ENCODE measurements at places on chromosomes 1 and 21. TPM values are rescaled to one million over a fixed set of nuclear protein-coding genes. Genes with fewer than 3 reads are reported as not detected.

The C8A gene
- not detected for polyA plus RNA-seq

The HLX gene
- 68.9 TPM for polyA plus RNA-seq

The KRTAP10-7 gene
- polyA plus RNA-seq: not detected

The PRAMEF26 gene
- not detected for polyA plus RNA-seq

The B3GALT6 gene
- 19.4 TPM for polyA plus RNA-seq

The FAM151A gene
- 1.4 TPM for polyA plus RNA-seq

The PRKAA2 gene
- 3.7 TPM for polyA plus RNA-seq

The DNM3 gene
- polyA plus RNA-seq: 5.6 TPM

The GFI1 gene
- 0.32 TPM for polyA plus RNA-seq

The MEAF6 gene
- 86.9 TPM for polyA plus RNA-seq

The LCE3E gene
- not detected for polyA plus RNA-seq

The KRTAP19-3 gene
- not detected for polyA plus RNA-seq

The TSPEAR gene
- 2.4 TPM for polyA plus RNA-seq

The RGS18 gene
- 3.7 TPM for polyA plus RNA-seq

The GJA8 gene
- not detected for polyA plus RNA-seq

The ARHGEF16 gene
- polyA plus RNA-seq: 11.1 TPM

The CNIH4 gene
- 38.5 TPM for polyA plus RNA-seq

The RSPO1 gene
- 1.5 TPM for polyA plus RNA-seq

The CAMK1G gene
- 9.9 TPM for polyA plus RNA-seq

The TSACC gene
- polyA plus RNA-seq: 0.68 TPM

The UROD gene
- 89.1 TPM for polyA plus RNA-seq

The HMCN1 gene
- 56.8 TPM for polyA plus RNA-seq

The PTPN14 gene
- 15.3 TPM for polyA plus RNA-seq

The DIRAS3 gene
- polyA plus RNA-seq: 2.2 TPM

The INSRR gene
- 0.06 TPM for polyA plus RNA-seq

The ARTN gene
- 2.3 TPM for polyA plus RNA-seq

The PRAMEF27 gene
- polyA plus RNA-seq: not detected

The LGR6 gene
- 1.5 TPM for polyA plus RNA-seq

The ITLN2 gene
- polyA plus RNA-seq: 0.17 TPM

The NHLH2 gene
- polyA plus RNA-seq: not detected

The PRELP gene
- 2.1 TPM for polyA plus RNA-seq

The GMEB1 gene
- 17.8 TPM for polyA plus RNA-seq

The OR10J1 gene
- polyA plus RNA-seq: 0.09 TPM

The OR2G6 gene
- polyA plus RNA-seq: not detected

The NFASC gene
- 2.2 TPM for polyA plus RNA-seq

The FCAMR gene
- polyA plus RNA-seq: not detected

The IFI44 gene
- polyA plus RNA-seq: 64.2 TPM

The HES2 gene
- polyA plus RNA-seq: 0.17 TPM

The TMCC2 gene
- polyA plus RNA-seq: 14.7 TPM

The GPA33 gene
- 0.31 TPM for polyA plus RNA-seq

The THAP3 gene
- 16.6 TPM for polyA plus RNA-seq

The GGPS1 gene
- polyA plus RNA-seq: 49.7 TPM

The NCDN gene
- polyA plus RNA-seq: 18.3 TPM

The SUMO3 gene
- 114 TPM for polyA plus RNA-seq

The ANGPTL7 gene
- 0.22 TPM for polyA plus RNA-seq

The KCNJ15 gene
- 83.8 TPM for polyA plus RNA-seq

The ARF1 gene
- polyA plus RNA-seq: 269 TPM

The HOOK1 gene
- 29.4 TPM for polyA plus RNA-seq

The PLEKHN1 gene
- 0.59 TPM for polyA plus RNA-seq
